Gastroesophageal sphincter (tissue), 4 donors: ENCODE measurements at places on chromosomes 12 and 14.

GRCh38 chr14:76926521-76927251 is 100.5 kb downstream of the LRRC74A start:
- no peaks in the 10 kb centered on the region for H3K36me3 ChIP-seq
- no peaks in the 10 kb centered on the region for H3K27me3 ChIP-seq
- H3K4me3 ChIP-seq = no peak overlapping the region
- H3K4me1 ChIP-seq = peaks cover 13% of the 10 kb centered on the region
- ATAC-seq = peak; percentile 61

DNA sequence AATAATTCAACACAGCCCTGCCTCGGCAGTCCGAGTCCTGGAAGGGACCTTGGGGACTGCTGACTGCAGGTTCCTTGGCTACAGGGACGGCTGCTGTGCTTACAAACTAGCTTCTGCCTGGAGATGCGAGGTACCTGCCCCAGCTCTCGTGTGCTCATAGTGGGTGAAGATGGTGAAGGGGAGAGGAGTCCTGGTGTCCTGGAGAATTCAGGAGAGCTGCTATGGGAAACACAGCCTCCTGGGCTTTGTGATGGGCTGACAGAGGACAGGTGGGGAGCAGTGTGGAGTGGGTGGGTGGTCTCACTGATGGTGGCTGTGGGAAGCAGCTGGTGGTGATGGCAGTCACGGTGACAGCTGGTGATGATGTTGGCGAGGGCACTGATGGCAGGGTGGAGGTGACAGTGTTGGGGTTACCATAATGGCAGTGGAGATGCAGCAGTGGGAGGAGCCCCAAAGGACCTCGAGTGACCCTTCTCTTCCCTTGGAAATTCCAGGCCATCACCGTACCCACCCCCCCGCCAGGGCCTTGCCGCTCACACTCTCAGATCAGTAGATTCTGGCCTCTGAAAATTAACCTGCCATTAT is 32.8 kb downstream of the HVCN1 start:
- H3K36me3 ChIP-seq = no peaks in the 10 kb centered on the region
- no peaks in the 10 kb centered on the region for H3K27me3 ChIP-seq
- no peaks in the 10 kb centered on the region for H3K4me1 ChIP-seq
- no peak for ATAC-seq
- no peak overlapping the region for H3K4me3 ChIP-seq
- no peak overlapping the region for H3K27ac ChIP-seq

GRCh38 chr14:100445436-100446088 is 122.4 kb downstream of the SLC25A47 start:
- no peaks in the 10 kb centered on the region for H3K27me3 ChIP-seq
- H3K27ac ChIP-seq = no peak overlapping the region
- H3K4me1 ChIP-seq = peaks cover 7% of the 10 kb centered on the region
- no peaks in the 10 kb centered on the region for H3K36me3 ChIP-seq
- no peak for ATAC-seq

- H3K27ac ChIP-seq = no peak within 1 kb of the TSS
- peak within 1 kb of the TSS; percentile 6 for H3K4me3 ChIP-seq
- H3K27me3 ChIP-seq = peaks cover 83% of the 10 kb centered on the region
- no peaks in the 10 kb centered on the region for H3K36me3 ChIP-seq
- no peak for ATAC-seq
Observed at GRCh38 chr12:118981285-118982211, at the start of gene SRRM4. Gene SRRM4 (plus strand): TSS chr12:118981541. CDS start chr12:118981883, 342 bp downstream.

DNA sequence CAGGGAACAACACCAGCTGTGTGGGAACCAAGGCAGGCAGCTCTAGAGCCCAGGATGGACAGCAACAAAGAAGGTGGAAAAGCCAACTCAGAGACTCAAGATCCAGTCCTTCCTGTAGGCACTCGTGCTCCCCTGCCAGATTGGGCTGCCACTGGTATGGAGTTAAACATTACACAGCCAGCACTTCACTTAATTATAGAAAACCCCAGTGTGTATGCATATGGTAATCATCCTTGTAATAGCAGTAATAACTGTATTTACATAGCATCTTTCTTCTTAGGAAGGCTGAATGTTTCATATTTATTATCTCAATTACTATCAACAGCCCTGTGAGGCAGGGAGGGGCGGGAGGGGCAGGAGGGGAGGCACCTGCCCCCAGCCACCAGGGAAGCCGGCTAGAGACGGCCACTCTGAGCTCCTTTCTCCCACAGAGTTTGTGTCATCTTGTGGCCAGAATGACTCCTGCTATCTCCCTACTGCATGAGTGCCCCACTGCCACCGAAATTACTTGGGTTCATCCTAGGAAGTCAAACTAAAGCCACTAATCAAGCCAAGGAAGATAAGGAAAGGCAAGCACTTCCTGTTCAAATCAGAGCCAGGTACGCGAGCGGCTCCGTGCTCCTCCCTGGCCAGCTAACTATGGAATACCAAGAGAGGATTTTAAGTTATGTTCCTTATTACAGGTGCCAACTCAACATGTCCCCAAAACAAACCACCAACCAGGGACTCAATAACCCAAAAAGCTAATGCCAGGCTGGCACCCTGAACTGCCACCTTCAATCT is 15.7 kb upstream of the RAB35 start:
- peaks cover 100% of the 10 kb centered on the region for H3K36me3 ChIP-seq
- H3K27me3 ChIP-seq = no peaks in the 10 kb centered on the region
- no peak overlapping the region for H3K27ac ChIP-seq
- no peak for ATAC-seq
- H3K4me1 ChIP-seq = no peaks in the 10 kb centered on the region
- H3K4me3 ChIP-seq = no peak overlapping the region

DNA sequence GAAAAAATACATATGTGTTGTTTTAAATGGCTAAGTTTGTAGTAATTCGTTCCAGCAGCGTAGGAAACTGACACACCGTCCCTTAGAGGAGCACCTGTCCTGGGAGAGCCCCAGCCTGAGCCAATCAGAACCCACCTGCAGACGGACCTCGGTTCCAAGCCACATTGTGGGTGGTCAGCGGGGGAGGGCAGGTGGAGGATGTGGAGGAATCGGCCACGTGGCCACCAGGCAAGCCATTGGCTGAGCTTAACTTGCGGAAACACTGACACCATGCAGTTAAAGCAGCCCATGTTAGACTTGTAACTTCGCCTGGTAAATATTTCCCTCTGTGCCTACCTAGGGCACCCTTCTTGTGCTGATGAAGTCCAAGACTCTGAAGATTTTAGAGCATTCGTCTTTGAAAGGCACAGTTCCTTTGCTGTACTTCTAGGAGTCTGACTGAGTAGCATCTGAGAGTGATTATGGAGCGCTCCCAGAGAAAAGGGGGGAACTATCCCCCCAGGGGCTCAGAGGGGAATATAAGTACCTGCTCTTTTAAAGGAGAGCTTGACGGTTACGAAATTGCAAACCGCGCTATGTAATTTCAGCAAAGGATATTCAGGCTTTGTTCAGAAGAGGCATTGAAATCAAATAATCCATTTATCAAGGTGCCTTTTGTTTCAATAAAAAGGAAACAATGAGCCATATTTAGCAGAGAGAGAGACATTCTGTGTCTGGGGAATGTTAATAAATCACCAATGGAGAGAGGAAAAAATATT is 135.7 kb downstream of the TMEM132C start:
- H3K27ac ChIP-seq = no peak overlapping the region
- H3K27me3 ChIP-seq = peaks cover 21% of the 10 kb centered on the region
- H3K4me1 ChIP-seq = no peaks in the 10 kb centered on the region
- no peak for ATAC-seq

GRCh38 chr14:56379956-56380355 is 199.6 kb upstream of the TMEM260 start:
- peaks cover 5% of the 10 kb centered on the region for H3K4me1 ChIP-seq
- H3K4me3 ChIP-seq = no peak overlapping the region
- peak overlapping the region; percentile 1 for H3K27ac ChIP-seq
- peak; percentile 78 for ATAC-seq

DNA sequence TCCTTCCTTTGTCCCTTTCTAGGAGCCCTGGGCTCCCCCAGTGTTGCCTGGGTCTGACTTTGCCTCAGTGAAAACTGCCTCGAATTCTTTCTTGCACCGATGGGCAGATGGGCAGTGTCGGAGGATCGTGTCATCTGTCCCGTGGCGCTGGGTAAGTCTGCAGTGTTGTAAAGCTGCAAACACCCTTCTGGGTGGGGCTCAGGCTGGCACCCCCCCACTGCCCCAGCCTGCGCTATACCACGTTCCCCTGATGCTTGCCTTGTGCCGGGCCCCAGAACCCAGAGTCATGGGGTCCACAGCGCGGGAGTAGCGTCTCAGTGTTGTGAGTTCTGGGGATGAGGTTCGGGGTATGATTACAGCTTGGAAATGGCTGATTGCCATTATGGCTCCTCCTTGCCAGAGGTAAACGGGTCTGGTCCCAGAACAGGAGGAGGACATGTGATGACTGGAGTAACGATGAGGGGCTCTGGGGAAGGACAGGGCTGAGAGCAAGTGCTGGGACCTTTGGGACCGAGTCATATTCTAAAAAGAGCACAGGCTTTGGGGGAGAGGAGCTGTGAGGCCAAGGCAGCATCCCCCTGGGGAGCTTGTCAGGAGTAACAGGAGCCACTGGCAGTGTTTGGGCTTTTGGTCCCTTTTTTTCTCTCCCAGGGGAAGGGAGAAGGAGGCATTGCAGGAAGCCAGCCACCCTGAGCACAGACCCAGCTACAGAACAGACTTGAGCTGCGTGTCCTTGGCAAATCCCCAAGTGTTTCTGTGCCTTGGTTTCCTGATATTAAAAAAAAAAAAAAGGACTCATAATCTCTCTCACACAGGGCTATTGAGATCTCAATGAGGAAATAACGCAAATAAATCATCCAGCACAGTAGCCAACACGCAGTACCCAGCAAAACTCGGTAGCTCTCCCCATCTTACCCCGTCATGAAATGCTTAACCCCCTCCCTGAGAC is 4.3 kb downstream of the RTL1 start:
- no peaks in the 10 kb centered on the region for H3K36me3 ChIP-seq
- peaks cover 6% of the 10 kb centered on the region for H3K4me1 ChIP-seq
- no peak overlapping the region for H3K4me3 ChIP-seq
- H3K27ac ChIP-seq = no peak overlapping the region

DNA sequence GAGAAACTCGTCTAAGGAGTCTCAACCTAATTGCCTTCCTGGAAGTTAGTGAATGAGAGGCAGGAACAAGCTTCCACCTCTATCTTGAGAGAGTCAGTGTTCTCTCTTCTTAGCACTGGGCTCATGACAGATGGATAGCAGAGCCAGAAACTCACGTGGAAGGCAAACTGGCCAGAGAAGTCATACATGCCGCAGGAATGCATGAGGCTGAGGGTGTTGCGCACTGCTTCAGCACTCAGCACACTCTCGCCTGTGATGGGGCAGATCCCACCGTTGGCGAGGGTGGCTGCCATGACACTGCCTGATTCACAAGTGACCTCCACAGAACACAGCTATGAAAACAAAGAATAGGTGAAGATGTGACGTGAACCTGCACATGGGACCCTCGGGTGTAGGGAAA is 6.0 kb downstream of the SPRYD4 start:
- H3K4me1 ChIP-seq = no peaks in the 10 kb centered on the region
- H3K27me3 ChIP-seq = no peaks in the 10 kb centered on the region
- no peak overlapping the region for H3K4me3 ChIP-seq
- ATAC-seq = no peak
- H3K36me3 ChIP-seq = no peaks in the 10 kb centered on the region
- no peak overlapping the region for H3K27ac ChIP-seq

DNA sequence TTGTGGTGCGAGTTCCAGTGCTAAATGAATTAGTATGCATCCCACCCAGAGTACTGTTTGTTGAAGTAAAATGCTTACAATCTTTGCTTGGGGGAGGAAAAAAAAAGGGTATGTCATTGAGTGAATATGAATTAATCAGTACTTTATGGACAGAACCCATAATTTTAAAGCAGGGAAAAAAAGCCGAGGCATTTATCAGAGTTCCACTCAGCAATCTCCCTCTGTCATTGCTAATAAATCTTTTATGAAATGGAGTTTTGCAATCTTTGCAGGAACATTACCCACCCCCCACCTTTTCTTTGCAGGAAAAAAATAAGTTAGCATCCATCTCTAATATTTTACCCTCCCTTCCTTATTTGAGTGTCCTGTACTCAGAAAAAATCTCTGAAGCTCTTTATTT is 127.9 kb upstream of the TMPO start:
- no peaks in the 10 kb centered on the region for H3K36me3 ChIP-seq
- H3K27me3 ChIP-seq = no peaks in the 10 kb centered on the region
- H3K4me1 ChIP-seq = no peaks in the 10 kb centered on the region
- no peak overlapping the region for H3K4me3 ChIP-seq

DNA sequence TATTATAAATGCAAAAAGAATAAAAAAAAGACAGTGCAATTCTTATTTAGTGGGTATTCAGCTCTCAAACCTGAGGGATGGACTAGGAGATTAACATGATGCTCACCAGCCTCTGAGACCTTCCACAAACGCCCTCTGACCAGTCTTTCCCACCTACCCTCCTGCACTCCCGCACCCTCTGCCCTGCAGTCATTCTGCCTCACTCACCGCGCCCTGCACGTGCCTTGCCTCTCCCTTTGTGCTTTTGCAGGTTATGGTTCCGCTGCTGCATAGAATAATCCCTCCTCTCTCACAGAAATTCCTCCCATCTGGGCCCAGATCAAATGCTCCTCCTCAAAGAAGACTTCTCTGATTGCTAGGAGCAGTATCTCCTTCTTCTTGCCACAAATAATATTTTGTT is 28.5 kb upstream of the TMCC3 start:
- H3K27me3 ChIP-seq = no peaks in the 10 kb centered on the region
- H3K36me3 ChIP-seq = no peaks in the 10 kb centered on the region
- ATAC-seq = no peak
- no peaks in the 10 kb centered on the region for H3K4me1 ChIP-seq

DNA sequence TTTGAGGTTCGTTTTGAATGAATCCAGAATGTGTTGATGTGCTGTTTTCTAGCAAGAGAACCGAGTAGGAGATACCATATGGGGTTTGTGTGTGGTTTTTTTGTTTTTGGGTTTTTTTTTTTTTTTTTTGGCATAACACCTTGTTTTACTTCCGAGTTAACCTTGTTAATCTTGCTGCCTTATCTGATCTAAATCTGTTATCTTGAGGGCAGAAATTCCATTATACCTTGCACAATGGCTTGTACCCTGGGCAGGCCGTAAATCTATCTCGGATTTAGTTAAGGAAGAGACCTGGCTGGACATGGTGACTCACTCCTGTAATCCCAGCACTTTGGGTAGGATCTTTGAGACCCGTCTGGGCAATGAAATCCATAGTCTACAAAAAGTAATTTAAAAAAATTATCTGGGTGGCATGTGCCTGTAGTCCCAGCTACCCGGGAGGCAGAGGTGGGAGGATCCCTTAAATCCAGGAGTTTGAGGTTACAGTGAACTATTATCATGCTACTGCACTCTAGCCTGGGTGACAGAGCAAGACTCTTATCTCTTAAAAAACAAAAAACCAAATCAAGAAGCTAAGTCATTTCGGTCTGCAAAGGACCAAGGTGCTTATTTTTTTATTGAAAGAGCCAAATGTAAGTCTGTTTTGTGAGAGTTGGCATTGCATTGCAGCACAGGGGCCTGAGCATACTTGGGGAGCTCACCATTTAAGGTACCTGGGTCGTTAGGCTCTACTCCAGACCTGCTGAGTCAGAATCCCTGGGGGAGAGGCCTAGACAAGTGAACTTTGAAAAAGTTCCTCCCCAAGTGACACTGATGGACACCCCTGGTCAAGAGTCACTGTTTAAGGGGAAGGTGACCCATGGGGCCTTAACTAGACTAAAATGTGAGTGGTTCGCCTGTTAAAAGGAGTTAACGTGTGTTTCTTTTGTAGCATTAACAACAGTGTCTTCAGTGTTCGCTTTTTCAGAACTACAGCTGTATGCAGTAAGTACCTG is 6.7 kb downstream of the DLST start:
- H3K27me3 ChIP-seq = no peaks in the 10 kb centered on the region
- H3K36me3 ChIP-seq = peaks cover 10% of the 10 kb centered on the region
- no peak for ATAC-seq
- no peak overlapping the region for H3K4me3 ChIP-seq
- no peak overlapping the region for H3K27ac ChIP-seq

- no peaks in the 10 kb centered on the region for H3K27me3 ChIP-seq
- H3K36me3 ChIP-seq = no peaks in the 10 kb centered on the region
- H3K4me1 ChIP-seq = no peaks in the 10 kb centered on the region
- no peak overlapping the region for H3K27ac ChIP-seq
- no peak overlapping the region for H3K4me3 ChIP-seq
Observed at GRCh38 chr14:56482310-56482911, 97.2 kb upstream of the TMEM260 start.
